ENCODE measurements at places on chromosomes 16 and 17.

DNA sequence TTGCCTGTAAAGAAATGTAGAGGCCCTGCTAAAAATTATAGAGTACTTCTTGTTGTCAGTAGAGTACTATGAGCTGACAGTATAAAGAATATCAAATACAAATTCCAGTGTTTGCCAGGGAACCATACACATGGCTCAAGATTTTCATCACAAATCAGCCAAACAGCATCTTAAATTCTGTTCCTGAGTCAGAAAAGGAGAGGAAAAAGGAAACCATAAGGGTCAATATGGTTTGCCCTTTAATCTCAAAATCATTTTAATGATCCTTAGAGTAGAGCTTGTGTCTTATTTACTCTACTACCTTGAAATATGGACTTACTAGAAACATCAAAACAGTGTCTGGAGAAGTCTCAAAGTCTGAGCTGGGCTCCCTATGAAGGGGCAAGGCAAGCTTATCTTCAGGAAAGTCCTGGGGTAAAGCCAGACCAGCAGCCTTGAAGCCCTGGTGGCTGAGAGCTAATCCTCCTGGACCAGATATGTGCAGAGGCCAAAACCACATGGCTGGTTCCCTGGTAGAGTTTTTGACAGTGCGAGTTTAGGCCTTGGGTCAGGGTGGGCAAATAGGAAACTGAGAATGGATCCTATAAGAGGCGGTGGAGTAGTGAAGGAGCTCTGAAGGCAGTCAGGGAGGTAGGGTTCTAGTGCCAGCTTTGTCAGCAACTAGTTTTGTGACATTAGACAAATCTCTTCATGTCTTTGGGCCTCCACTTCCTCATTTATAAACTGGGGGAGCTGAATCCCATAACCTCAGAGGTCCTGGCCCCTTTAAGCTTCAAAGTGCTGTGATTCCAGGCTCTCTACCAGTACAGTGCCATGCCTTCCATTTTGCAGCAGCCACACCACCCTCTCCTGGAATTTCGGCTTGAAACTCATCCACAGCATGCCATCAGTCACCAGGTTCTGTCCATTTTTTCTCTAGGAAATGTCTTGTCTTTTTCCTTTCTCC is 38.9 kb downstream of the MRTFB start:
- no peak for DNase-seq

GRCh38 chr17:56754523-56755208 is 79.1 kb downstream of the C17orf67 start:
- DNase-seq = no peak

DNA sequence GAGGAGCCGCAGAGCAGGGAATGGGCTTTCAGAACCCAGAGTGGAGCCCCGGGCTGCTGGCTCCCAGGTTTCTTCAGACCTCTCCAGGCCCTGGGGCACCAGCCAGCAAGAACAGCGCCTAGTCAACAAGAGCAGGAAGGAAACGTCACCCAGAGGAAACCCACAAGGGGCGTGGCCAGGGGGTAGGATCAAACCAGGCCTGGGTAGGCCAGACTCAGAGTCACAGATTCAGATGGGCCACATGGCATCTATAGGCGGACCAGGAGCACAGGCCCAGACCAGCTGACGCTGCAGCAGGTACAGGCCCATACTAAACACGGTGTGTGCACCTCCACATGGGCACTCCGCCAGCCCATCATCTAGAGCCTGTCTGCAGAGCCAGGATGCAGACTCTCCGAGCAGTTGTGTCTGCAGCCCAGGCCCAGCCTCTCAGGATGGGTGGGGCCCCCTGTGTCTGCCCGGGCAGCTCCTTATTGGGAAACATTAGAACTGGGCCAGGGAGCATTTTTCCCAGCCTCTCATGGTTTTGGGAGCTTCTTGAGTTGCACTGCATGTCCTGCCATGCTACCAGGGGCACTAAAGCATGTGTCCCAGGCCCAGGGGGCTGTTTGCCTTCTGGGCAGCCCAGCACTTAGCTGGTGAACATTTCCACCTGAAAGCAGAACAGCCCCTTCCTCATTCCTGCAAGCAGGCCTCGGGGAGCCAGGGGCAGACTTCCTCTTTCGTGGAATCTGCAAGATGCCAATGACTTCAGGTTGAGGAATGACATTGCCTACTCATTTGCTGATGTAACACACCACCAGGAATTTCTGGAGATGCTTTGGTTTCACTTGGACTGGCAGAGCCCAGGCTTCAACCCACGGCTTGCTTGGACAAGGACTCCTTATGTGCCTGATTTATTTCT is at the start of gene NLRP1:
NLRP1 (minus strand) TSS at position 127 of the 904 bp plus-strand sequence. CDS start 552 bp downstream, outside the sequence.
- DNase-seq = peak; percentile 96

- DNase-seq = no peak
Observed at GRCh38 chr17:1515640-1516387, 598 bp downstream of the INPP5K start.

DNA sequence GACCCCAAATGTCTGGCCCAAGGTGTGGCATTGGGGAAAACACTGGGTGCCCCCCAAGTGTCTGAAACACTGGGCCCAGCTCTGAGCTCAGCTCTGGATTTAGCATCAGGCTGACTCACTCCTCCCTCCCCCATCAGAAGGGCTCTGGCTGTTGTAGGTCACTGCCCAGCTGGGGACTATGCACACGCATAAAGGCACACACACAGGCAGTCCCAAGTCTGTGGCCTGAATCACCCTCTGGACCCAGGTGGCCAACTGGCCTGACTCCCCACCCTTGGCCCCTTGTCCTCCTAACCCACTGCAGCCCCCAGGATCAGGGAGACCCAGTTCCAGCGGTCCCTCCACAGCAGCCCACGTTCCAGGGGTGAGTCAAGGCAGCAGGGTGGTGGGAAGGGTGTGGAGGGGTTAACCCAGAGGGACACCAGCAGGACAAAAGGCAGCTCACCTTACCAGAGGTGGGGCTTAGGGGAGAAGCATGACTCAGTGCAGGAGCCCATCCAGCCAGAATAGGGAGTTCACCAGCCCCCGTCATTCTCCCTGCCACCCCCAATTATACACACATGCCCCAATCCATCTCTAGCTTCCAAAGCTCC is 47.0 kb downstream of the MYO18A start:
- DNase-seq = no peak

- DNase-seq = no peak
Observed at GRCh38 chr17:56297184-56297583, 143.9 kb downstream of the ANKFN1 start.

- DNase-seq = no peak
Observed at GRCh38 chr17:68567581-68567980, 33.6 kb downstream of the FAM20A start.

GRCh38 chr17:2064520-2064971 is 9.6 kb downstream of the HIC1 start:
- no peak for DNase-seq

GRCh38 chr16:6684076-6684673 is 648.5 kb upstream of the RBFOX1 start:
- DNase-seq = no peak

- no peak for DNase-seq
Observed at GRCh38 chr17:58632324-58633314, 59.2 kb downstream of the TEX14 start.
